ENCODE measurements at places on chromosomes 16 and 17.

GRCh38 chr16:87149051-87149450 lies 168.1 kb downstream of the C16orf95 start:
- no peak for DNase-seq

DNA sequence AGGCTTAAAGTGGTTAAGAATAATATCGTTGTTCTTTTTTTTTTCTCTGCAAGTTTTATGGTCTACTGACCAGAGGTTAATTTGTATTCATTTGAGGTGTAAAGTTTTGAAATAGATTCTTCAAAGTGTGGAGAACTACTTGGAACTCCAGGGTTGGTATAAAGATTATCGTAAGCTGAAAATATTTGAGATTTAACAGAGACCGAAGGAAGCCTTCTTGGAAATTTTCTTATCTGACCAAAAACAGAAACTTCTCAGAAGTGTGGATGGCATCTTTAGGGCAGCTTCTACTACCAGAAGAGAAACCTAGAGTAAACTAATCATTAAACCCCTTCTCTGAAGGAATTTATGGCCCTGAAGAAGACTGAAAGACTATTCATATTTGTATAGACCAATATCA lies 206.8 kb upstream of the MON1B start:
- no peak for DNase-seq

GRCh38 chr16:57810197-57811031 lies 8.1 kb upstream of the KIFC3 start:
- DNase-seq: peak; percentile 68

DNA sequence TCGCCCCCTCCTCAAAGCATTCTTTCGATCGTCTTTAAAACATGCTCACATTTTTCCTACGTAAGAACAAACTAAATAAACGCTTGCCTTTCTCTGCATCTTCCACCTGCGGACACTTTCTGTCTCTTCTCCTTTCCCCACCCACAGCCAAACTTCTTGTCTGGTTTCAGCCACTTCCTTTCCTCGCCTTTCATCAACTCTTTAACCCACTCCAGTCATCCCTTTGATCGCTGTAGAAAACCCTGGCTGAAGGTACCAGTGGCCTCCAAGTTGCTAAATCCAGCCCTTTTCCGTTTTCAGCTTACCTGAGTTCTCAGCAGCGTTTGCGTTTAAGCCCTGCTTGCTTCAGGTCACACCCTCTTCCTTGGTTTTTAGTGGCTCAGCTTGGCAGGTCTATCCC lies 483 bp downstream of the RPA1 start:
- DNase-seq: no peak

DNA sequence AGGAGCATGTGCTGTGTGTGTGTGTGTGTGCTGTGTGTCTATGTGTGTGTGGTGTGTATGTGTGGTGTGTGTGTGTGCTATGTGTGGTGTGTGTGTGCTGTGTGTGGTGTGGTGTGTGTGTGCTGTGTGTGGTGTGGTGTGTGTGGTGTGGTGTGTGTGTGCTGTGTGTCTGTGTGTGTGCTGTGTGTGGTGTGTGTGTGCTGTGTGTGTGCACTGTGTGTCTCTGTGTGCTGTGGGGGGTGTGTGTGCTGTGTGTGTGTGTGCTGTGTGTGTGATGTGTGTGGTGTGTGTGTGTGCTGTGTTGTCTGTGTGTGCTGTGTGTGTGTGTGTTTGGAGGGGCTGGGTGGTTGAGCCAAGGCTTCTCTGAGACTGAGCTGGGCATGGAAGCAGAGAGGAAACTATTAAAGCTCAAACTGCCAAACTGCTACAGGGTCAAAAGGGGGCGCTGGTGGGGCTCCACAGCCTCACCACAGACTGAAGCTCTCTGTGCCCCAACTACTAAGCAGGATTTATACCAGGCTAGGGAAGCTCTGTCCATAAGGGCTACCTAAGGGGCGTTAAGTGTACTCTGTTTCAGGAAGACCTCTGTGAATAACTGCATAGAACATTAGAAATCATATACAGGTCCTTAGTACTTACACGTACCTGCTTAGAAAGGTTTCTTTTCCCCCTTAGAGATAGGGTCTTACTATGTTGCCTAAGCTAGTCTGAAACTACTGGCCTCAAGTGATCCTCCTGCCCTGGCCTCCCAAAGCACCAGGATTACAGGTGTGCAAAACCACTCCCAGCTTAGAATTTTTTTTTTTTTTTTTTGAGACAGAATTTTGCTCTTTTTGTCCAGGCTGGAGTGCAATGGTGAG lies 27.8 kb upstream of the GHDC start:
- DNase-seq: peak; percentile 22

- DNase-seq: no peak
Observed at GRCh38 chr16:14409563-14409962, 220.5 kb downstream of the PARN start.

DNA sequence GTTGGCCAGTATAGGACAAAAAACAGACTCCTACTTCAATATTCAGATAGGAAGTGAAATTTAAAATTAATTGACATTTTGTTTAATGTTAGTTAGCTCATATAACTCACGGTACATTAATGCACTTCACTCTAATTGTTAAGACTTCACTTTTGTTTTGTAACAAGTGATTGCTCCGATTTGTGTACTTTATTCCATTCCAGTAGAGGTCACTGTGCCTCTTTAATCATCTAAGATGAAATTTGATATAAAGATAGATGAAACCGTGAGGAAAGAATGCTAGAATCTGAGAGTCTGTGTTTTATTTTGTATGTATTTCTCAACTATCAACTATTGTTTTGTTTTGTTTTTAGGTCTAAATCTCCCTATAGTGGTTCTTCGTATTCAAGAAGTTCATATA lies 29.0 kb downstream of the RBBP6 start:
- no peak for DNase-seq

- no peak for DNase-seq
Observed at GRCh38 chr16:48499923-48500381, 110.0 kb downstream of the N4BP1 start.

GRCh38 chr17:62891659-62892058 lies 74.4 kb upstream of the TANC2 start:
- no peak for DNase-seq

- no peak for DNase-seq
Observed at GRCh38 chr17:62898239-62898864, 67.7 kb upstream of the TANC2 start.

DNA sequence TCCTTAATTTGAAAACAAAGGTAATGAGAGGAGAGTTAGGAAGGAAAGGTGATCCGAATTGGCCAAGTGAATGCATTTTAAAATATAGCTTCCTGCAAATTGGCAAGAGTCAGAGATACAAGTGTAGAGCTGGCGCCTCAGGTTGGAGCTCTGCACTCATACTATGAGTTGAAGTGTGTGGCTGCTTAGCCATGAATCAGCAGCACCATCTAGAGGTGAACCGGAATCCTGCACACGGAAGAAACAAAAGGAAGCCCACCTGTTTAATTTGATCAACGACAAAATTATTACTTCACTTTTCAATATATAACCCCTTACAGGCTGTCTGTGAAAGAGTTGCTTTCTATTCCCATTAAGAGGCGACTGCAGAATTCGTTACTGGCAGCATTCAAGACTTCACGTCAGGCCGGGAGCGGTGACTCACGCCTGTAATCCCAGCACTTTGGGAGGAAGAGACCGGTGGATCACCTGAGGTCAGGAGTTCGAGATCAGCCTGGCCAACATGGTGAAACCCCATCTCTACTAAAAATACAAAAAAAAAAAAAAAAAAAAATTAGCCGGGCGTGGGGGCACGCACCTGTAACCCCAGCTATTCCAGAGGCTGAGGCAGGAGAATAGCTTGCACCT lies 1253.7 kb upstream of the CDH8 start:
- DNase-seq: no peak

GRCh38 chr16:46731691-46732555 lies 16.2 kb downstream of the MYLK3 start:
- no peak for DNase-seq
